T-helper 9 cell (primary cell): ENCODE measurements at places on chromosomes 7 and 10.

- DNase-seq, result no peak
These were observed 136.8 kb downstream of the C10orf105 start for GRCh38 chr10:71582506-71583475.

DNA sequence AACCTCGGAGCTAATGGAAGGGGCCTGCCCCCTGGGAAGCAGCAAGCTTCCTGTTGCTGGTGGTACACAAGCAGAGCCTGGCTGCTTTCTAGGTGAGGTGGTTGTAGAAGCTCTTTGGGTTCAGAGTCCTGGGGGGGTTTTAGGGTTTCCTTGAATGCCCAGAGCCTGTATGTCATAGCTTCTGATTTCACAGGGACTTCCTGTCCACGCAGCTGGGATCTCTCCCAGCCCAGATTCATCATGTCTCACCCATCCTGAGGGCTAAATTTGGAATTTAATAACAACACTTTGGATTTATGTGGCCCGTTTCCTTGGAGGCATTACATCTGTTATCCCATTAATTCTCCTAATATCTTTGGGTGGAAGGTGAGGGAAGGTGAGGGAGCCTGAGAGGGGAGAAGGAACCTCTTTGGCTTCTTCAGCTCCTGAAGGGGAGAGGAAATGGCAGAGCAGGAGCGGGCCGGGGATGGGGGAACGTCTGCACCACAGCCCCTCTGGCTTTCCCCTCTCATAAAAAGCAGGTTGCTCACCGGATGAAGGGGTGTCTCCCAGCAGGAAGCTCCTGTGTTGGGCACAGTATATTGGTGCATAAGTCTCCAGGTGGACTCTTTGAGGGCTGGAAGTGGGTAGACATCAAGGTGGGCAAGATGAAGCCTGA is 19.7 kb downstream of the RPS24 start:
- DNase-seq, result no peak

- DNase-seq, result no peak
These were observed 29.2 kb downstream of the GBX1 start for GRCh38 chr7:151138153-151138851.

- no peak for DNase-seq
These were observed 215.3 kb downstream of the KIF20B start for GRCh38 chr10:89916468-89917215.

DNA sequence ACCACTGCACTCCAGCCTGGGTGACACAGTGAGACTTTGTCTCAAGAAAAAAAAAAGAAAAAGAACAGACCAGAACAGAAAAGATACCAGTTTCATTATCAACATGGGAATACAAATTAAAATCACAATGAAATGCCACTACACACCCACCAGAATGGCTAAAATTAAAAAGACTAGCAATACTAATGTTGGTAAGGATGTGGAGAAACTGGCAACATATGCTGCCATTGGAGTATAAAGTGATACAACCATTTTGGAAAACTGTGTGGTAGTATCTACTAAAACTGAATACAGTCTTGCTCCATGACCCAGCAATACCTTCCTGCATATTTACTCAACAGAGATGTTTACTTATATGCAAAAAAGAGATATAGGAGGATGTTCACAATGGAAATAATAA is 2.9 kb upstream of the RRP12 start:
- no peak for DNase-seq

GRCh38 chr10:113052076-113052830 is 102.2 kb downstream of the TCF7L2 start:
- no peak for DNase-seq

GRCh38 chr10:61754587-61755550 is 92.1 kb downstream of the CABCOCO1 start:
- no peak for DNase-seq

DNA sequence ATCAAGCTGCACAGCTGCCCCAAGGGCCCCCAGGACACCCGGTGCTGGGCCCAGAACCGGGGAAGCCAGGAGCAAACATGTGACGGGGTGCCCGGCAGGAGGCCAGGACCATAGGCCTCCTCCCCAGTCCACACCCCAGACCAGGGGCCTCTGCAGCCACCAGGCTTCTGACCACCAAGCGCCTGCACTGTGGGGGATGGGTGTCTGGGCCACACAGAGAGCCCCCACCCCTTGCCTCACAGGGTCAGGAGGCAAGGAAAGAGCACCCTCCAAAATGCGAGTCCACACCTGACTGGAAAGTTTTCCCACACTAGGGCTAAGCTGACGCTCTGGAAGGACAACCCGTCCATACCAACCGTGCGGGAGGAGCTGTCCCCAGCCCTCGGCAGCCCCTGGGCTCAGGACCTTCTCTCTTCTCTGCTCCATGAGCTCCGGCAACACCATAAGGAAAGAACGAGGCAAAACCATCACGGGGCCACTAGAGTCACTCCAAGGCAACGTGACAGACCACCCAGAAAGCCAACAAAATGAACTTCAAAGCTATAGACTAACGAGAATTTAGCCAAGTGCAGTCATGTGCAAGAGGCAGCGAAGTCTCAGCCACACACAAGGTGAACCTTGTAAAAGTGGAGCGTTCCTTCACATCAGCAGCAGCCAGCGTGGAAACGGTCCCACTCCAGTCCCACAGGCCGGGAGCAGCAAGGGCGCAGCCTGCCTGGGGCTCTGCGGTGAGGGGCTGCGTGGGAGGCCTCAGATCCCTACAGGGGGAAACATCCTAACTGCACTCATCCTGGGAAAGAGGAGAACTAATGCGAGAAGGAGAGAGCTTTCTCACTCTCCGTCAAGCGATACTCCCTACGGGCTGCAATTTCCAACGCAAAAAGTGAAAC is 5.1 kb downstream of the STK32C start:
- DNase-seq, result no peak

DNA sequence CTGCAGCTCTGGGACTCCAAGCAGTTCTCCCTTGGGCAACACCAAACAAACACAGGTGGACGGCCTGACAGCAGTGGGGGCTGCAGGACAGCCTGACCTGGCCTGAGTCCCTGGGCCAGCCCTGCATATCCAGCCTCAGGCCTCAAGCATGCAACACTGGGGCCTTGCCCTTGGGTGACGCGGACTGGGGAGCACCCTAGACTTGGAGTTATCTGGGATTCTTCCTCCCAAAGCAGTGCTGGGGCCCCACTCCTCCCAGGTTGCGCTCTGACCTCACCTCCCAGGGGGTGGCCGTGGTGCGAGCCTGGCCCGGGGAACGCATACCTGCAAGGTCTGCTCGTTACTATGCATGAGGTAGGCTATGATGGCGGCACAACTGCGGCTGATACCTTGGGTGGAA is 6.2 kb upstream of the TMEM120A start:
- no peak for DNase-seq

GRCh38 chr10:13500201-13500600 is 28.6 kb downstream of the BEND7 start:
- no peak for DNase-seq

DNA sequence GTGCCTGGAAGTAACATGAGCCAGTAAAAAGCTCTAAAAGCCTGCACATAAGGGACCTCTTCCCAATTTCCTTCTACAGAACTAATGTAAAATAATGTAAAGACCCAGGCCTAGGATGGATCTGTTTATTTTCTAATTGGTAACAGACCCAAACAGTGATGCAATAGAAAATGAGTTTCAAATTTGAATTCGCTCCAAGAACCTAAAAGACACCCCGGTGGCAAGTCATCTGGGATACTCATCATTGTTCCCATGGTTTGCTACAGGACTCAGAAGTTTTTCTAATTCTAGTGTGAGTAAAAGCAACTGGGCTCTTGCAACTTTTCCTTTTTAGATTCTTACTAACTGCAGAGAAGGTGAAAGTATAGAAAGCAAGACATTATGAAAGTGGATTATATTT is 271.3 kb upstream of the CACNA2D1 start:
- no peak for DNase-seq

DNA sequence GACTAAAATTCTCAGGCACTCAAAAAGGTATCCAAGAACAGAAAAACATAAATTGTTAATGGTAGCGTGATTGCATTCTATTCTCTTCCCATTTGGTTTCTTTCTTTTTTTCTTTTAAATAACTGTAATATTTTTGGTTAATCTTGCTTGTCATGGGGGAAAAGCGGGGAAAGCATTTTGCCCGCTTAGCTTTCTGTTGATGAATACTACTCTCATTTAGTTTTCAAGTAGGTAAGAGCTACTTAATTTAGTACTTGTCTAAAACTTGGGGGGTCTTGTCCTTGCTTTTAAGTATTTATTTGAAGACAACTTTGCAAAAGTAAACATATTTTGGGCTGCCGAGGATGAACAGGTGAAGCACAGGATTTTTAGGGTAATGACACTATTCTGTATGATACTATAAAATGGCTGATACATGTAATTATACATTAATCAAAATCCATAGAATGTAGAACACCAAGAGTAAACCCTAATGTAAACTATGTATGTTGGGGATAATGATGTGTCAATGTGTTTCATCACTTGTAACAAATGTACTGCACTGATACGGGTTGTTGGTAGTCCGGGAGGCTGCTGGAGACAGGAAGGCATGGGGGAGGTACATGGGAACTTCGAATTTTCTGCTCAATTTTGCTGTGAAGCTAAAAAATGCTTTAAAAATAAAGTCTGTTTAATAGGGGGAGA is 1.7 kb downstream of the TES start:
- no peak for DNase-seq

- DNase-seq, result no peak
These were observed 981.5 kb downstream of the SORCS1 start for GRCh38 chr10:106183041-106183440.

- no peak for DNase-seq
These were observed 14.6 kb upstream of the PPP2R2D start for GRCh38 chr10:131886237-131886636.

DNA sequence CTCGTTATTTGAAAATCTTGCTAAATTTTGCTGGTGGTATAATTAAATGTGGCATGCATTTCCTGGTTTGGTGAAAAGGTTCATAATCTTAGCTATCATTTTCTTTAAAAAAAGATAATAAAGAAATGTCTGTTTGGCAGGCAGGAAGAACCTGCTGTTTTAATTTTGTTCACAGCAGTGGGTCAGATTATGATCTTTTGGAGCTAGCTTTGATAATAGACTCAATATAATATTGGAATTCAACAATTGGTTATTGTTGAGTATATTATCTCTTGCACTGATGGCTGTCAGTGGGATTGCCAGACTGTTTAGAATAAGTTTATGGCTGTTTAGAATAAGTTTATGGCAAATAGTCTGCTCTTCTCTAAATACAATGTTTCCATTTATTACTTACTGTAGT is 35.1 kb downstream of the MXI1 start:
- no peak for DNase-seq

- DNase-seq, result peak; percentile 7
These were observed 711 bp downstream of the KIF20B start for GRCh38 chr10:89702121-89702480.

DNA sequence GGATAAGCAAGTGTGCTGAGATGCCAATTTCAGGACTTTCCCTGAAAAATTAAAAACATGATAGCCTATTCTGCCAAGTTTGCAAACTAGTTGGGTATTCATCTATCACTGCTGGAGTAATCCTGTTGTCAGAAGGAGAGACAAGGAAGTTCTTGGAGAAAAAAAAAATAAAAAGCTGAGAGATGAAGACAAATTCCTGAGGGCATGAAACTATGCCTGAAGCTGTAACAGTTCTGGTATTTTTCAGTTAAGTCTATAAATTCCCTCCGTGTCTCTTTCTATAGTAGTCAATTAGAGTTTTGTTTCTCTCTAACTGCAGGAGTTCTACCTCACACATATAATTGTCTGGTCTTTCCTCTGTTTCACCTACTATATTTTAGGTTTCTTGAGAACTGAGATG is 95.7 kb downstream of the DGKB start:
- DNase-seq, result no peak

- DNase-seq, result no peak
These were observed 59.9 kb upstream of the TM9SF3 start for GRCh38 chr10:96646751-96647166.

GRCh38 chr7:99748846-99749579 is 14.0 kb upstream of the CYP3A7 start:
- no peak for DNase-seq

- DNase-seq, result no peak
These were observed 17.2 kb upstream of the TPST1 start for GRCh38 chr7:66187905-66188304.

DNA sequence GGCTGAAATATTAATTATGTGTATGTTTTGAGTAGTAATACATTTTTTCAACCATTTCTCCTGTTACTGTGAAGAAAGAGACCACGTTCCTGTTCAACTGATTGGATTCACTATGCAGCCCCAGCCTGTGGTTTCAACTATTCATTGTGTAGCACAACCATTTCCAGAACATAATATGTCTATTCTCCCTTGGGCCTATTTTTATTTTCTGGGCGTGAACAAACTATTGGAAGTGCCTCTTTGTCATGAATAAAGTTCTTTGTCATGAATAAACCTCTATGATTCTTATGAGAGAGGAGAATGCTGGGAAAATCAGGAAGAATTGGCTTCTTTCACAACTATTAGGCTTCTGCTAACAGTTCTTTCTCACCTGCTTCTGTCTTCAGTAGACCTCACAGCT is 152.4 kb downstream of the GNAT3 start:
- no peak for DNase-seq

- no peak for DNase-seq
These were observed 61.9 kb downstream of the TRIM24 start for GRCh38 chr7:138521837-138522461.

DNA sequence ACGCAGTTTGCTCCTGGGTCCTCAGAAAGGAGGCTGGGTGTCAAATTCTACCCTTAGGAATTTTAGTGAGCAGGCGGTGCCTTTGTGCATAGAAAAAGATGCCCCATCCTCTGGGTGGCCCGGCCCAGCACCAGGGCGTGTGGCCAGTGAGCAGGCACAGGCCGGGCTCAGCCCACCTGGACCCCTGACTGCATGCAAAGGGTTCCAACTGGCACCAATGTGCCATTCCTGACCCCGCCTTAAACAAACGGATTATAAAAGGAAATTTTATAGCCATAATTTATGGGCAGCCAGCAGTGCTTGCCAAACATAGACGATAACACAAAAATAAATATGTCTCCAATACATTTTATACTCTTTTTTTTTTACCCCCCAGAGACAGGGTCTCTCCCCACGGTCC is 40.1 kb upstream of the GNA12 start:
- DNase-seq, result no peak

GRCh38 chr10:127945341-127945758 is 38.4 kb downstream of the PTPRE start:
- no peak for DNase-seq

GRCh38 chr10:77160679-77161078 is 476.9 kb downstream of the KCNMA1 start:
- DNase-seq, result no peak

GRCh38 chr7:97024209-97025129 is at the start of gene DLX5:
DLX5 (minus strand) TSS chr7:97024831; CDS start chr7:97024623, 208 bp downstream.
- DNase-seq, result no peak
